ENCODE measurements at places on chromosomes 4 and X.

- no peak for DNase-seq
Measured at GRCh38 chrX:41127477-41128192, 42.4 kb downstream of the USP9X start.

DNA sequence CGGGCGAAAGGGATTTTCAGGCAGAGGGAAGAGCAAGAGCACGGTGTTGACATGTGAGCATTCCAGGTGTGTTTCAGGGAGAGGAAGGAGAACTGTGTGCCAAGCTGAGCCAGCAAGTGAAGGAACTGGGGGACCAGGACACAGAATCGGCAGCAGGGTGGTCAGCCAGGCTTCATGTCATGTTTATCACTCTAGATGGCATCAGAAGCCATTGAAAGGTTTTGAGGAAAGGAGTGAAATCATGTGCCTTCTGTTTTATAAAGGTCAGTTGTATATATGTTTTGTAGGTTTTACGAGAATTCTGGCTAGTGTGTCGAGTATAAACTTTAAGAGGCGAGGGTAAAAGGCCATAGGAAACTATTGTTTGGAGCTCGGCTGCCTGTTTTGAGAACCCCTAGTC, 682.3 kb downstream of the TRIML1 start:
- no peak for DNase-seq

GRCh38 chr4:72987741-72988729, 81.5 kb downstream of the COX18 start:
- no peak for DNase-seq

GRCh38 chr4:52611030-52611555, 48.0 kb downstream of the USP46 start:
- no peak for DNase-seq

Data from memory B cell (primary cell).